ENCODE measurements at places on chromosomes 2 and 18. TPM values are rescaled to one million over a fixed set of nuclear protein-coding genes. Genes with fewer than 3 reads are reported as not detected.

GRCh38 chr18:54999016-54999415 lies 39.8 kb upstream of the CCDC68 start:
- DNase-seq: no peak

- no peak for DNase-seq
These were observed 2.4 kb downstream of the LRRC30 start for GRCh38 chr18:7233134-7233810.

DNA sequence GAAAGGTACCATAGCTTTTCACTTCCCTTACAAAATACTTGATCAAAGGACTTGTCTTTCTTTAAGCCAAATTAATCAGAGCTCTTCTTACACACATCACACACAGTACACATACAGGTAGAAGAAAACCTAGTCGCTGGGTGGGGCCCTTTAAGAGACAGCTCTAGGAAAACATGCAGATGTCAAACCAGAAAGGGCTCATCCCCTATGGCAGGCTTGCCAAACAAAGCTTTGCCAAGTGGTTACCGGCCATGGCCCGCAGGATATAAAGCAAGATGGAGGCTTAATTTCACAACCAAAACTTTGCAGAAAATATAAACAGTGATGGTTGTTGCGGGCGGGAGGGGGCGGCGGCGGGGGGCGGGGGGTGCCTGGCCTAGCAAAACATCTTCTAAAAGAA lies 2156.0 kb upstream of the PIK3C3 start:
- no peak for DNase-seq

GRCh38 chr2:99876956-99877355 lies 265.4 kb downstream of the AFF3 start:
- no peak for DNase-seq

- DNase-seq: no peak
These were observed 139.9 kb downstream of the MCFD2 start for GRCh38 chr2:46775722-46776121.

DNA sequence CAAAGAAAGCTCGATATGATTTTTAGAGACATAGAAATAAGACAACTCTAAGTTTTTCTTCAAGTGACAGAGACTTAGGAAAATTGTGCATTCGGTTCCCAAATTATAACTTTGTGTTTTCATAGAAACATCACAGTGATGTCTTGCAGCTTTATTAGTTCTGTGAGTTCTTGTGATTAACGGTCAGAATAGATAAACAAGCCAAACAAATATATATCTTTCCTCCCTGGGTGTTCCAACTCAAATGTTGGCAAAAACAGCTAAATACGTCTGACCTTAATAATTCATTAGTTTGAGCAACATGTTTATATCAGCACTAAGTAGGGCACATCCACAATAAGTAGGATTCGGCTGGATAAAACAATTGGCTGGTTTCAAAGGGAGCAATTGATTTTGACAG lies 47.6 kb downstream of the DTNA start:
- no peak for DNase-seq

GRCh38 chr2:22221006-22221405 lies 1097.2 kb downstream of the TDRD15 start:
- no peak for DNase-seq

DNA sequence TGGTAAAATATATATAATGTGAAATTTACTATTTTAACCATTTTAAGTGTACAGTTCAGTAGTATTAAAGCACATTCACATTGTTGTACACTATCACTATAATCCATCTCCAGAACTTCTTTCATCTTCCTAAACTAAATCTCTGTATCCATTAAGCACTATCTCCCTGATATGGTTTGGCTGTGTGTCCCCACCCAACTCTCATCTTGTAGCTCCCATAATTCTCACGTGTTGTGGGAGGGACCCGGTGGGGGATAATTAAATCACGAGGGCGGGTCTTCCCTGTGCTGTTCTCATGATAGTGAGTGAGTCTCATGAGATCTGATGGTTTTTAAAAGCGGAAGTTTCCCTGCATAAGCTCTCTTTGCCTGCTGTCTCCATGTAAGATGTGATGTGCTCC lies 178.9 kb upstream of the NABP1 start:
- no peak for DNase-seq

DNA sequence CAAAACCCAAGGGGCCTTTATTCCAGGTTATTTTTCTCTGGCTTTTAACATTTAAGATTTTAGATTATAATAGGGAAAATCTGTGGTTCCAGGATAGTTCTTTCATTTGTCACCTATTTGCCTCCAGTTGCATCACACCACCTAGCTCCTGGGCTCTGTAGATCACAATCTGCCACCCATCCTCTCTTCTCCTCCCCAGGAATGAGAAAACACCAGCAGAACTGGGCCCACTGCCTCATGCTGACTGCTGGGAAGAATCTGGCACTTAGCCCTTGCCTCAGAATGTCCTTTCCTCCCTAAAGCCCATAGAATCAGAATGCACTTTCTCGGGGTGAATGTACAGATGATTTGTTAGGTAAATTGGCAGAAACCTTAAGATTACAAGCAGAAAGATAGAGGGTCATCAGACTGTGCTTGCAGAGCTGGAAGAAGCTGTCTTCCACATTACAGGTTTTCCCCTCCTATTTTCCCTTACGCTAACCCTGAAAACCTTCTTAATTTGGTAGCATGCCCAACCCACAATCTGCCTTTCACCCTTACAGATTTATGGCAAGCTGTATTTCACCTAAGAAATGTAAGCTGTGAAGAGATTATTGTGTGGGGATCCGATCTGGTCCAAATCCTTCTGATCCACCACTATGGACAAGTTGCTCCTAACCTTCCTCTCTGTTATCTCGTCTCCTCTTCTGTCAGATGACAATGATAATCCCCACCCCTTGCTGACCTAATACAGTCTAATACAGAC lies 72.6 kb downstream of the LRRC30 start:
- no peak for DNase-seq

DNA sequence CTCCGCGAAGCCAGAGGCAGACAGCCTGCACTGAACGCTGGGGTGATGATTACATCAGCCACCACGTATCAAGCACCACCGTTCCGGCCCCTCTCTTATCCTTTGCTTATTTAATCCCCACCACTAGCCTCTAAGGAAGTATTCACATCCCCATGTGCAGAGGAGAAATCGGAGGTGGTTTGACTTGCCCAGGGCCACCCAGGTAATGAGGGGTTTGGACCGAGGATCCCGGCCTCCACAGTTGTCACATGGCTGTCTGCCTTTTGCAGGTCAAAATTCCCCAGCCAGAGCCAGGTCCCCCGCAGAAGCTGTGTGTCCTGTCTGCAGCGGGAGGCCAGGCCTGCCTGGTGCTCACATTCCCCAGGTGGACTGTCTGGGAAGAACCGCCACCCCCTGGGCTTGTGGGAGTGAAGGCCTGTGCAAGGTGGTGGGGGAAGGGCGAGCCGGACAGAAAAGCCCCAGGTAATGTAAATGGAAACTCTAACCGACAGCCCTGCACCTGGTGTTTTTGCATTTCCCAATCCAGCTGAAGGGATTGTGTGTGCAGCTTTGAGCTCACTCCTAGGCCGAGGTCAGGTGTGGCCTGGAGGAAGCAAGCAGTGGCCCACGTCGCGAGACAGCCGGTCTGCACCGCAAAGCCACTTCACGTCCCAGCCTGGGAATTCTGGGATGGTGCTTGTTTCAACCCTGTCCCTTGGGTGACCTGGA lies 108.5 kb upstream of the ID2 start:
- no peak for DNase-seq

DNA sequence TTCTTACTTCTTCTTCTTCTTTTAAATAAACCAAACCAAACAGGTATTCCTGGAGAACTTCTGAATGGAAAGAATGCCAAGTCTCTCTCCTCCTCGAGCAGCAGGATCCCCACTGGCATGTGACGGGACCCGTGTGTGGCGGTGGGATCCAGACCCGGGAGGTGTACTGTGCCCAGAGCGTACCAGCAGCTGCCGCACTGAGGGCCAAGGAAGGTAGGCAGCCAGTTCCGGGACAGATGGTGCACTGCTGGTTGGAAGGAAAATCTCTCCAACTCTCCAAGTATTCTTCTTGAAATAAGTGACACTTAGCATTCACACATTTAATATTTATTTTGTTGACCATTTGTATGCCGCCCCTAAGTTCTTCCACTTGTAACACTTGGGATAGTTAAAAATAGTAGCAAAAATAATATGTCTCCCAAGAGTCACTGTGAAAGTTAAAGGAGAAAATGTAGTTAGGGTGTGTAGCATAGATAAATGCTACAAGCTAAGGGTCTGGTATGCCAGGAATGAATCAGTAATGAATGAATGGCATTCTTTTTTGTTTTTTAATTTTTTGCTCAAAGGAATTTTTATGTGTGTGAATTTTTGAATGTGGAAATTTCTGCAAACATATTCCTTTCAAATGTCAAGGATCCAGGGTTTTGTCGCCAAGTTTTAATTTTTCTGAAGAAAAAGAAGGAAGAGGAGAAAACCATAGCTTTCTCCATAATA lies 349.9 kb downstream of the THSD7B start:
- no peak for DNase-seq

Gene TPO
- 24.1 TPM for total RNA-seq

Gene ITPRIPL1
- 0.63 TPM for total RNA-seq

Gene NOSTRIN
- 5.3 TPM for total RNA-seq

Gene DNAJC27
- total RNA-seq: 27.2 TPM

Gene ANO7
- total RNA-seq: 1.2 TPM

Data from thoracic aorta (tissue), 2 donors.